Stimulated activated CD8-positive, alpha-beta memory T cell treated with anti-CD3 and anti-CD28 coated beads, Interleukin-7, amount 100 ng/mL, for 4 hours (primary cell): ENCODE measurements at places on chromosomes 16 and 17.
A peak's percentile ranks its signal among the peaks of the same experiment; 100 is the strongest.

DNA sequence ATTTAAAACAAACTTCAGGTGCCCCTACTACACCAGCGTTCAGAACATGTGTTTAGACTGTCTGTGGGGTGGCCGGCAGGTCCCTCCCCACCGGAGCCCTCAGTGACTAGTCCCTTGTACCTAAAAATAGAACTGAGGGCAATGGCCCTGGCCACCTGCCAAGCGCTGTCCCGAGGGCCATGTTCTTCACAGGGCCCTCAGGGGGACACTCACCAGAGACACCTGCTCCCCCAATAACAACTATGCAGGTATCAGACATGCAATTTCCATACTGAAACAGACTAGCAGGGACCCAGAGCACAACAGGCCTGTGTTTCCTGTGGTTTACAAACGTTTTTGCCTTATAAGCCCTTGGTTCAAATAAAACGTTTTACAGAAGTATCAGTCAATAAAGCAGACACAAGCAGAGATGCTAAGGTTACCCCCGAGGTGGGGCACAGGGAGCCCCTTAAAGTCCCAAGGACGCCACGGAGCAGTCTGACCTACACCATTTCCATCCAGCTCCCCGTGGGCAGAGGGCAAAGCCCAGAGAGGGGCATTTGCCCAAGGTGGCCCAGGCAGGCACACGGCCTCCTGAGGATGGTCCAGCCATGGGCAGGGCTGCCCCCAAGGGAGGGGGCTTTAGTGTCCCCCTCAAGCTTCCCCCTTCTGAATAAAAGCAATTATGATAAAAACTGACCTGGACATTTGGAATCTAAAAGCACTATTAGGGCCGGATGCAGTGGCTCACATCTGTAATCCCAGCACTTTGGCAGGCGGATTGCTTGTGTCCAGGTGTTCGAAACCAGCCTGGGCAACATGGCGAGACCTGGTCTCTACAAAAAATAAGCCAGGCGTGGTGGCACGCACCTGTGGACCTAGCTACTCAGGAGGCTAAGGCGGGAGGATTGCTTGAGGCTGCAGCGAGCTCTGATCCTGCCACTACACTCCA is 896 bp upstream of the MYLK3 start:
- DNase-seq: no peak

DNA sequence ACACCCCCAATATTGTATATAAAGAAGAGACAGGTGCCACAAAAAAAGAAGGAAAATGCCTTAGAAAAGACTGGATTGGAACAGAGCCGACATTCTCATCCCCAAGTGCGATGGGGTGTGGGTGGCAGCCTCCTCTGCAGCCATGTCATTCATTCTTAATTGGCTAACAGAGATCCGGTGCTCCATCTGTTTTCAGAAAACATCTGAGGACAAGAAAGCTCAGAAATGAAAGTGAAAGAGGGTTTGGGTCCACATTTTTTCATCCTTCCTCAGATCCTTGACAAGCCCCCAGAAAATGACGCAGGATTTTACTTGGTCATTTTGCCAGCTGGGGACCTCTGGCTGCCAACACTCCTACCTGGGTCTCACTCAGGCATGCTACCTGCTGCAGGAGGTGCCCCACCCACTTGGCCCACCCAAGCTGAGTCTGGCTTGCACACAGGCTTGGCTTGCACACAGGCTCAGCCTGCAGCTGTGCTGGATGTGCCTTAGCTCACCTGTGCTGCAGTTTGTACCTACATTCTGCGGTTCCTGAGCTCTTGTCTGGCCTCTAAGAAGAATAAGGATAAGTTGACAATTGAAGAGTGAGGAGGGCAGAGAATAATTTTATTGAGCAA is 21.9 kb downstream of the KIF2B start:
- no peak for DNase-seq

DNA sequence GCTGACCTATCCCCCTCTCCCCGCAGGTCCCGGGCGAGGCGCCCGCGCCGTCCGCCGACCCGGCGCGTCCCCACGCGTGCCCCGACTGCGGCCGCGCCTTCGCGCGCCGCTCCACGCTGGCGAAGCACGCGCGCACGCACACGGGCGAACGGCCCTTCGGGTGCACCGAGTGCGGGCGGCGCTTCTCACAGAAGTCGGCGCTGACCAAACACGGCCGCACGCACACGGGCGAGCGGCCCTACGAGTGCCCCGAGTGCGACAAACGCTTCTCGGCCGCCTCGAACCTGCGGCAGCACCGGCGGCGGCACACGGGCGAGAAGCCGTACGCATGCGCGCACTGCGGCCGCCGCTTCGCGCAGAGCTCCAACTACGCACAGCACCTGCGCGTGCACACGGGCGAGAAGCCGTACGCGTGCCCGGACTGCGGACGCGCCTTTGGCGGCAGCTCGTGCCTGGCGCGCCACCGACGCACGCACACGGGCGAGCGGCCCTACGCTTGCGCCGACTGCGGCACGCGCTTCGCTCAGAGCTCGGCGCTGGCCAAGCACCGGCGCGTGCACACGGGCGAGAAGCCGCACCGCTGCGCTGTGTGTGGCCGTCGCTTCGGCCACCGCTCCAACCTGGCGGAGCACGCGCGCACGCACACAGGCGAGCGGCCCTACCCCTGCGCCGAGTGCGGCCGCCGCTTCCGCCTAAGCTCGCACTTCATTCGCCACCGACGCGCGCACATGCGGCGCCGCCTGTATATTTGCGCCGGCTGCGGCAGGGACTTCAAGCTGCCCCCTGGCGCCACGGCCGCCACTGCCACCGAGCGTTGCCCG is 10.3 kb downstream of the ZNF771 start:
- peak; percentile 89 for DNase-seq

GRCh38 chr17:75404731-75405364 is 630 bp downstream of the GRB2 start:
- DNase-seq: no peak

DNA sequence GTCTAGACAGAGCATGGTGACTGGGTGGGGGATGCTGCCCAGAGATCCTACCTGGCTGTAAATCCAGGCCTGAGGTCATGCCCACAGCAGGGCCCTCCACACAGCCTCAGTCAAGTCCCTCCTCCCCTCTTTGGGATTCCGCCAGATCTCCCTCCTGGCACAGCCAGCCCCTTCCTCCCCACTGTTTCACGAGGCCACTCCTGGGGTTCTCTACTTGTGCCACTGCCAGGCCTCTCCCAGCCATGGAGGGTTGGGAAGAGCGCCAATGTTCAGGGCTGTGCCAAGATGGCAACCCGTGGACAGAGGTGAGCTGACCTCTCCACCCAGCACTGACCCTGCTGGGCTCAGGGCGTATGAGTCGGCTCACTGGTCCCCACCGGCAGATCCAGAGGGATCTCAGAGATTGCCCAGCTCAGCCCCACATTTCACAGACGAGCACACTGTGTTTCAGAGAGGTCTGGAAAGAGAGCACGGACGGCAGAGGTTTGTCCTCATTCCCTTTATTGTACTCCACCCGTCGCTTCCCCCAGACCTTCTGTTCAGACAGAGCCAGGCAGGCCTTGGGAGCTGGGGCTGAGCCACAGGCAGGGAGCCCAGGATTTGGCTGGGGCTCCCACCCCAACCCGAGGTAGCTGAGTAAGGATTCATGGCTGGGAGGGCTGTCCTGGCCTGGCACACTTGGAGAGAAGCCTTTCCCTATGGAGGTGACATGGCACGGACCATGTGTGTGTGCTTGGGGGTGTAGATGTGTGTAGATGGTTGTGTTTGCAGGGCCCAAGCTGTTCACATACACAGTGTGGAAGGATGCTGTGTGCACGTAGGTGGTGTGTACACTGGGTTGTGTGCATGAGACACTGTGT is 3.5 kb upstream of the CAMKK1 start:
- DNase-seq: no peak

DNA sequence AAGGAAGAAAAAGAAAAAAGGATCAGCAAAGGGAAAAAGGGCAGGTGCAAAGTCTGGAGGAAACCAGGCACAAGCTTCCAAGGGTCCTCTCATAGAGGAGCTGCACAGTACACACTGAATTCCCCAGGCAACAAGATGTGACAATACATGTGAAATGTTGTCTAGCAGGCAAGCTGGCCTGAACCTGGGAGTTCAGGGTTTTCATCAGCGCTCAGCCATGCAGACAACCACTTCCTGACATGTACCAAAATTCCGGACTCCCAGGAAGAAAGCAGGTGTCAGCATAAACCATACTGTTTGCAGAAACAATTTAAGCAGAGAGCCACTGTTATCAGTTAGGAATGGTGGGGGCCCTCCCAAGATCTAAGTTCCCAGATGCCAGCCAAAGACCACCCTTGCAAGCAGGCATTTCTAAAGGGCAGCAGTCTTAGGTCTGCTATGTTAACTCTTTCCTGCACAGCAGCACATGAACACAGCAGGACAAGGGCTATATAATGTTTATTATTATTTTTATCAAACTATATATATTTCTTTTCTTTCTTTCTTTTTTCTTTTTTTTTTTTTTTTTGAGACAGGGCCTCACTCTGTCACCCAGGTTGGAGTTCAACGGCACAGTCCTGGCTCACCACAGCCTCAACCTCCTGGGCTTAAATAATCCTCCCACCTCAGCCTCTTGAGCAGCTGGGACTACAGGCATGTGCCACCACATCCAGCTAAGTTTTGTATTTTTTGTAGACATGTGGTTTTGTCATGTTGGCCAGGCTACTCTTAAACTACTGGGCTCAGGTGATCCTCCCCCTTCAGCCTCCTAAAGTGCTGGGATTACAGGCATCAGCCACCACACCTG is 10.1 kb downstream of the TK2 start:
- DNase-seq: no peak

GRCh38 chr17:79838522-79839274 is 542 bp downstream of the CBX4 start:
- peak; percentile 53 for DNase-seq

GRCh38 chr16:81711657-81712319 is 67.3 kb upstream of the PLCG2 start:
- no peak for DNase-seq
